Thyroid gland (tissue), 4 donors: ENCODE measurements at places on chromosomes 2 and 18. TPM values are rescaled to one million over a fixed set of nuclear protein-coding genes. Genes with fewer than 3 reads are reported as not detected.

Gene MPV17
- total RNA-seq, result 151 TPM

- DNase-seq, result no peak
Measured at GRCh38 chr2:47007826-47008225, 92.2 kb upstream of the MCFD2 start.

- DNase-seq, result no peak
Measured at GRCh38 chr2:103008586-103008985, 246.8 kb downstream of the TMEM182 start.

Gene UCN
- total RNA-seq, result 1.1 TPM

- no peak for DNase-seq
Measured at GRCh38 chr2:201242571-201243277, 17.6 kb upstream of the CASP8 start.

DNA sequence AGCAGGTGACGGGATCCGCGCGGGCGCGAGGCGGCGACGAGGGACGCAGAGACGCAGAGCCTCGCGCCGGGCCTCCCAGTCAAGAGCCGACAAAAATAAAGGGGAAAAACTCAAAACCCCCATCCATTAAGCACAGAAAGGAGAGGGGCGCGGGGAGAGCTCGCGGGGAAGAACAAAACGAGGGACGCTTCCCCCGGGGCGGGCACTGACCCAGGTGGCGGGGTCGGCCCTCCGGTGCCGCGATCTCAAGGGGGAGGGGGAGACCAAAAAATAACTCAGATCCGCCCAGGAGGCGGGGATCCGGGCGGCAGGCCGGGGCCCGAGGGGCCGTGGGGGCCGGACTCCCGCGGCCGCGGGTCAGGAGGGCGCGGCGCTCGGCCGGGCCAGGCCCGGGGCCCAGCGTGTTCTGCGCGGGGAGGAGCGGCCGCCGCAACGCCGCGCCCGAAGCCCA, 597 bp downstream of the RNF103 start:
- peak; percentile 72 for DNase-seq

- no peak for DNase-seq
Measured at GRCh38 chr2:238952261-238952919, 104.5 kb downstream of the TWIST2 start.

Gene CRYGC
- total RNA-seq, result not detected

DNA sequence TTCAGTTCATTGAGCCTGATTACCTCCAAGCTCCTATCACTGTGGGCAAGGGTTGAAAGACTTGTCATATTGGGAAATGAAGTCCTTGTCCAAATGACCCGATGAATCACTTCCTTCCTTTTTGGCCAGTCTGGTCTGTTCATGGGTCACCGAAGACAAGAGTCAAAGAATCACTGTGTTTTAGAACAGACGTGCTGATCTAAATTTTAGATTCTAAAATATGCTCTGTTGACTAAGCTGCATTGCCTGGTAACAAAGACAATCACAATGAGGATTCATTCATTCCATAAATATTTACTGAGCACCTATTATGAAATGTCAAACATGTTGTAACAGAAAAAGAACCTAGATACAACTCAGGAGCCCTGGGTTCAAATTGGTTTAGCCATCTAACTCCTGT, 99.4 kb upstream of the RND3 start:
- DNase-seq, result no peak

DNA sequence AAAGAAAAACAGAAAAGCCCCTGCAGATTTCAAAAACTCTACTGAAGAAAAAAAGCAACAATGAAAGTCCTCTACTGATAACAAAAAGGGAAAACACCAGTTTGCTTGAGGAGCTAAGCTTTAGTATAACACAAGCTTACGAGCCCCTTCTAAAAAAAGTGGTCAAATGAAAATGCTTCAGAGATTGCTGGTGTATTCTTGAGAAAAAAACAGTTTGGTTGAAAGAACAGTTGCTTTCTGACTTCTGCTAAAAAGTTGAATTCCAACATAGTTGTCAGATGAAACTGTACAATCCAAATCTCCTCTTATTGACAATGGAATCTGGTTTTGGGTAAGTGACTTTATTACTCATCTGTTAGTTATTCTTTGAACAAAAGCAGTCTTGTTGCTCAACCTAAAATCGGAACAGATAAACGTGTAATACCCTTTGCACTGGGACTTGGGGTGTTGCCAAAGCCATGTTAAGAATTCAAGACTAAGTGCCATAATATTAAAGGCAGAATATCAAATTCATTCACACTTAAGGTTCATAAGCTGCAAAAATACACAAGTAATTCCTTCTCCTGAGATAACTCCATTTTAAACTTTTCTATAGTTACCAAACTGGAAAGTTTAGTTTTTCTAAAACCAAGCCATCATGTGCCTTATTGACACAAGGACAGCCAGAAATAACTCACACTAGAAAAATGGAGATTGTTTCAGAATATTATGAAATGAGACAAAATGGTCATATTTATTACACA, 45.3 kb upstream of the SPAG16 start:
- DNase-seq, result peak; percentile 35

DNA sequence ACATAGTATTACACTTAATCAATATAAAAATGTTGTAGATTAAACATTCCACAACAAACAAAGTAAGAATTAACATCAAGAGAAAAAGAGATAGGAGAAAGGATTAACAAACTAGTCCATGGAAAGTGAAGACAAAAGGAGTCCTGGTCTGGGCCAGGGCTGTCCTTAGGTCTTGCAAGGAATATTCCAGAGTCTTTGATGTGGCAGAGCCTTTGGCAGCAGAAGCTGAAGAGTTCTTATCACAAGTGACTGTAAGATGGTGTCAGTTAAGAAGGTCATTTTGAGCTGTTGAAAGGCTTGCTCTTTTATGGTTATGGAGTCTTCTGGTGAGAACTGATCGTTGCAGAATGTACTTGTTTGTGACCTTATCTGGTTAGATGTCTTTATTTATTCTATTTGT, 127.7 kb upstream of the LRRTM4 start:
- no peak for DNase-seq

Gene EVA1A
- 13.4 TPM for total RNA-seq

GRCh38 chr2:38164881-38165280, 88.9 kb upstream of the CYP1B1 start:
- no peak for DNase-seq

GRCh38 chr18:58288921-58289797, 245.1 kb downstream of the NEDD4L start:
- peak; percentile 61 for DNase-seq

DNA sequence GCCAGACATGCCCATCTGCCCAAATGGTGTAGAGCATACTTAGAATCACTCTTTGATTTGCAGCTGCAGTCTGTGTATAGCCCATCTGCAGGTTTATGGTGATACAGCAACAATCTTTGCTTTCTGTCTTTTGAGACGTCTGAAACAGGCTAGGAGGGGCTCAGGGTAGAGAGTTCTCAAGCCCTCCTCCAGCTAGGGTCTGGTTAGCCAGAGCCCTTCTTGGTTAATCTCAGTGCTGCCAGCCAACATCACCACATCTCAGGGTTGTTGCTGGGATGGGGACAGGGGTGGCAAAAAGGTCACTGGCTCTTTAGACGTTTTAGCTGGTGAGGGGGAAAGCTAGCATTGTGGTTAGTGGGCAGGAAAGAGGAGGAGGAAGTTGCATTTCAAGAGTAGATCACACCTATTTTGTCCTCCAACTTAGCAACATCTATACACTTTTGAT, 136.6 kb upstream of the ACAA2 start:
- no peak for DNase-seq

DNA sequence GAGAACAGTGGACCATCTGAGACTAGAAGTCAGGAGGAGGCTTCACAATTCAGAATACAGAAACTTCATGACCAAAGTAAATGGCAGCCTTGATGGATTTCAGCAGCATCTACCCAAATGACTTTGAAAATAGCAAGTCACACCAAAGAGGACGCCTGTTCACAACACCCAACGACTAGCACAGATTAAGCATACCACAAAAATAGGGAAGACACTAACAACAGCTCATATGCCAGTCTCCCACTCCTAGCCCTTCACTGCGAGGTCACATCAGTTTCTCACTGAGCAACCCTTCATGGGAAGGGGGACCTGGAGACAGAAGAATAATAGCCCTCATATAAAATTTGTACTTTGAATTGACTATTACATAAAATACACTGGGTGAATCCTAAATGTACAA, 228.4 kb upstream of the SLC39A10 start:
- no peak for DNase-seq

Gene TTC21B
- total RNA-seq, result 29.1 TPM

Gene NETO1
- 2.8 TPM for total RNA-seq

- no peak for DNase-seq
Measured at GRCh38 chr18:61676773-61677434, 215.9 kb downstream of the RNF152 start.

Gene MERTK
- total RNA-seq, result 36.7 TPM

Gene CNRIP1
- total RNA-seq, result 18.3 TPM

- DNase-seq, result no peak
Measured at GRCh38 chr2:240296476-240297255, 138.8 kb upstream of the GPC1 start.

- DNase-seq, result peak; percentile 94
Measured at GRCh38 chr2:237581751-237582746, 8.5 kb downstream of the RAB17 start.

- no peak for DNase-seq
Measured at GRCh38 chr2:36626071-36626470, 28.1 kb upstream of the FEZ2 start.

Gene ZSWIM2
- not detected for total RNA-seq

GRCh38 chr2:85694052-85695025, at the start of gene GNLY:
GNLY (plus strand) TSS chr2:85694358; CDS start chr2:85694419, 61 bp downstream.
- no peak for DNase-seq

Gene ZC3H6
- total RNA-seq, result 18.1 TPM

DNA sequence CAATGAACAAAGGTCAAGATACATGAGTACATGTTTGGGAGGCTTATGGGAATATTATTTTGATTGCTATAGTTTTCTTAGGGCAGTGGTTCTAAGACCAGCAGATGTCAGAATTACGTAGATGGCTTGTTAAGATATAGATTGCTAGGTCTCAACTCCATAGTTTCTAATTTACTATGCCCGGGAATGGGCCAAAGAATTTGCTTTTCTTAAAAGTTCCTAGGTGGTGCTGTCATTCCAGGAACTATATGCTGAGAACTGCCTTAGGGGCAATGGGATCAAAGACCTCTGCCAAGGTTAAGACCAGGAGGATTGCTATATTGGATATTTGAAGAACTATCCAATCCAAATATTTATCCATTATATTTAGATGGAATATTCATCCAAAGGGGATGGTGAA, 141.8 kb downstream of the FSIP2 start:
- no peak for DNase-seq

Gene ZNF385B
- total RNA-seq, result 1.3 TPM

Gene SLC9A4
- total RNA-seq, result not detected

Gene HS1BP3
- total RNA-seq, result 42.1 TPM

DNA sequence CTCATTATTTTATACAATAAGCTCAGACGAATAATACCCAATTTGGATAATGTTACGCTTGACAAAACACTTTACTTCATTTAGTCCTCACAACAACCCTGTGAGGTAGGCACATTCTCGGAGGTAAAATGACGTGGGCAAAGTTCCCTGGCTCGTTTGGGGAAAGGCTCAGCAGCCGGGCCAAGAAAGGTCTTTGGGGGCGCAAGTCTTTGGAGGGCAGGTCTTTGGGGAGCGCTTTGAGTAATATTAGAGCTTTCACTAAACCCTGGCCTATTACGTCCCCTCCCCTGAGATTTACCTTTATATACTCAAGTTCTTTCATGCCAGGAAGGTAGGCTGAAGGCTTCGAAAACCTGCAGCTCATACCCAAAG, 427 bp downstream of the RBKS start:
- peak; percentile 23 for DNase-seq

DNA sequence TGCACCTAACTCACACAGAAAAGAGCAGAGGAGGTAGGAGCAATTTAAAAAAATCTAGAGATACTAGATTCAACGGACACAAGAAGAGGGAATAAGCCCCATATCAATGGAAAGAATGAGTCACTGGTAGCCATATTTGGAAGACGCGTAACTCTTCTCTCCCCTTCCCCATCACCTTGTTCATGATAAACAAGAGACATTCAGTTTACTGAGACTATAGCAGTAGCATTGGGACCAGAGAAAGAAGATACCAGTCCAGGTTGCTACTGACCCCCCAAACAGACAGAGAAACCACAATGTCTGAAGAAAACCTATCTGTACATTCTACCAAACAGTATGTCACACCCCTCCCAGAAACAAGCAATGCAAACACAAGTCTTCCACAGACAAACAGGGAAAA, 81.1 kb downstream of the SLC66A3 start:
- DNase-seq, result no peak

Gene TRABD2A
- total RNA-seq, result 1.9 TPM

DNA sequence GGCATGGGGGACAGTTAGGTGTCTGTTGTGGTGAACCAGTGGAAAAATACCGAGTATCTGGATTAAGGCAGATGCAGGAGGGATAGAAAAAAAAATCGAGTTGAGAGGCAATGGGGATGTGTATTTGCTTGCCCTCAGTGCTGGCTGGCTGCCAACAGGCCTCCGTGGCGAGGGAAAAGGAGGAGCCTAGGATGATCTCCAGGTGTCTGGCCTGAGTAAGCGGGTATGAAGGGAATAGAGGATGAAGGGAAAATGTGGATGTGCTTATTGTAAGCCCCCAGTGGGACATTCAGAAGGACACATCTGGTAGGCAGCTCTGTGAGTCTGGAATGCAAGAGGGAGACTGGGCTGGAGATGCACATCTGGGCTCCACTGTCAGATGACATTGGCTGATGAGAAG, 22.8 kb downstream of the KCNS3 start:
- no peak for DNase-seq

DNA sequence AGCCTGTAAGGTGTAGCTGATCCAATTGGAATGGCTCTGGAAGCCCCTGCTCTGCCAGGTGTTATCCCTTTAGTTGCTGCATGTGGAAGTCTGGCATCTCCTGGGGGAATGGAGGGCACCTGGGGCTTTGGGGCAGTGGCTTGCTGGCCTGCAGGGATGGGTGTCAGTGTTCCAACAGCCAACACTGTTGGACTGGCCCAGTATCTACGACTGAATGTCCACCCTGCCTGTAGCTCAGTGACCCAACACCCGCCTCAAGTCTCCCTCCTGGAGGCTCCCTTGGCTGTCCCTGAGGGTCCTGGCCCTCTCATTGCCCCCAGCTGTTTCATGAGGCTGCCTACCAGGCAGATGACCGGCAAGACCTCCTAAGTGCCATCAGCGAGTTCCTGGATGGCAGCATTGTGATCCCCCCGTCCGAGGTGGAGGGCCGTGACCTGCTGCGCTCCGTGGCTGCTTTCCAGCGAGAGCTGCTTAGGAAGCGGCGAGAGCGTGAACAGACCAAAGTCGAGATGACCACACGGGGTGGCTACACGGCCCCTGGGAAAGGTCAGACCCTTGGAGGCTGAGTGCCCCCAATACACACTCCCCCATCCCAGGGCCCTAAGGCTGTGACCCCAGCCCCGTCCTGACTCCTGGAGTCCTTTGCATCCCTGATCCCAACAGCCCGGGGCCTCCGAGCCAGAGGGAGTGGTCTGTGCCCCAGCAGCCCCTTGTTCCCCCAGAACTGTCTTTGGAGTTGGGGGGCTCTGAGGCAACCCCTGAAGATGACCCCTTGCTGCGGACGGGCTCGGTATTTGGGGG, 7.7 kb downstream of the SLC4A3 start:
- DNase-seq, result no peak
